Spleen (tissue), 13 donors: ENCODE measurements at places on chromosomes 5 and 9. TPM values are rescaled to one million over a fixed set of nuclear protein-coding genes. Genes with fewer than 3 reads are reported as not detected.

The C5orf34 gene
- total RNA-seq, result 3.4 TPM

- no peak for DNase-seq
These were observed 217.1 kb downstream of the TSSK1B start for GRCh38 chr5:113217619-113218184.

DNA sequence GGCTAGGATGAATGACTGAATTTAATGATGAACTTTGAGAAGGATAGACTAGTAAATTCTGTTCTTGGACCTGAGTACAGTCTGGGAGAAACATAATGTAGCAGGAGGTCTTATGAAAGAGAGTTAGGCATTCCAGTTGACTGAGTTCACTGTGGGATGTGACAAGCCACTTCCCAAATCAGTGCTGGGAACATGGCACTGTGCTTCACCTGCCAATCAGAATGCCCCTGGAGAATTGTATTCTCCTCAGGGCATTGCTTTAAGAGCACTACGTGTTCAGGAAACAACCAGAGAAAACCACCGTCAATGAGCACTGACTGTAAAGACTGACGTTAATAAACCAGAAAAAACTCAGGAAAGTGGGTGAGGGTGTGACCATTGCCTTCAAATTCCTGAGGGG is 1.2 kb downstream of the CCDC107 start:
- no peak for DNase-seq

GRCh38 chr5:126435714-126436113 is 12.5 kb downstream of the GRAMD2B start:
- no peak for DNase-seq

The KCNN2 gene
- 0.34 TPM for total RNA-seq

The NRARP gene
- 12.6 TPM for total RNA-seq

- DNase-seq, result no peak
These were observed 80.8 kb upstream of the GNAQ start for GRCh38 chr9:78112406-78112805.

The FCN2 gene
- 7.6 TPM for total RNA-seq

DNA sequence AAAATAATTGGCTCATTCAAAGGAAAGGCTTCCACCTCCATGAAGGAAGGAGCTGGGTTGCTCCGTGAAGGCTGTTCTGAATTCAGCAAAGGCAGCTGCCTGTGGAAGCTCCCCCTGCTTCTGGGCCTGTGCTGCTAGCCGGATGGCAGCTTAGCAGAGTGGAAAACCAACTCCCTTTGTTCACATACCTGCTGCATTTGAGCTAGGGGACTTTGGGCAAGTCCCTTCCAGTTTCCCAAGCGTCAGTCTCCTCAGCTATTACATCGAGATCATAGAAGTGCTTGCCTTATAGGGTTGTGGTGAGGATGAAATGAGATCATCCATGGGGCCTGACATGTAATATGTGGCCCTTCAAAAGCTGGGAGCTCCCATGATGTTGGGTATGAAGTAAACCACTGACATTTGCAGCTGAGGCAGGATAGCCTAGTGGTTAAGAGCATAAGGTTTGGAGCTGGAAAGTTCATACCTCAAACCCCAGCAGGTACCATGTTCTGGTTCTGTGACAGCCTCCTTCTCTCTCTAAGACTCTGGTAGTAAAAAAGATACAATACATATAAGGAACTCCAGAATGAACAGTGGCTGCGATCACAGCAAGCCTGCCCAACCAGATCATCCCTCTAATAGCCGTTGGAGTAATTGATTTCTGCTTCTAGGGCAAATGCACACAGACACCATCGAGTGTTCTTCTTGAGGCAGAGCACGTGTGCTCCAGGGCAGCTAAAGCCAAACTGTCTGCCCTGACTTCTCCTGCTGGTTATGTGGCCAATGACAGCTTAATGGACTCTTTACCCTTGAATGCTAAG is 11.0 kb upstream of the DENND1A start:
- DNase-seq, result no peak

The RORB gene
- total RNA-seq, result 0.17 TPM

The FOXD4L6 gene
- total RNA-seq, result not detected

- no peak for DNase-seq
These were observed 1713.5 kb upstream of the ACO1 start for GRCh38 chr9:30670805-30671562.

DNA sequence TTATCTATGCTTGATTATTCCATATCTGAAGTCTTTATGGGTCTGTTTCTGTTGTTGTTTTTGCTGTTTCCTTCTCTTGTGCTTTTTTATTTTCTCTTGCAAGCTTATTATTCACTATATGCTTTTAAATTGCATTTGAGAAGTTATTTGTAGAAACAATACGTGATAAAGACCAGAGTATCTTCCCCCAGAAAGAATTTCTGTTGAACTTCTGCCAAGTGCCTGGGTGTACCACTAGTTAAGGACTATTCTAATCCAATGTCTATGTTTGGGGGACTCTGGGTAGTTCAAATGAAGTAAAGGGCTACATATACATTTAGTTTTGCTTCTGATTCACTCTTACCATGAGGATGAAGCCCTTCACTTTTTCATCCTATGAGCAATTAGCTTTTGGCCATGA is 54.3 kb downstream of the SLF1 start:
- DNase-seq, result no peak

- DNase-seq, result no peak
These were observed 31.9 kb downstream of the SLC12A7 start for GRCh38 chr5:1079961-1080360.

The PTGS1 gene
- 15.3 TPM for total RNA-seq

GRCh38 chr5:162209005-162209605 is 141.5 kb downstream of the GABRG2 start:
- no peak for DNase-seq

DNA sequence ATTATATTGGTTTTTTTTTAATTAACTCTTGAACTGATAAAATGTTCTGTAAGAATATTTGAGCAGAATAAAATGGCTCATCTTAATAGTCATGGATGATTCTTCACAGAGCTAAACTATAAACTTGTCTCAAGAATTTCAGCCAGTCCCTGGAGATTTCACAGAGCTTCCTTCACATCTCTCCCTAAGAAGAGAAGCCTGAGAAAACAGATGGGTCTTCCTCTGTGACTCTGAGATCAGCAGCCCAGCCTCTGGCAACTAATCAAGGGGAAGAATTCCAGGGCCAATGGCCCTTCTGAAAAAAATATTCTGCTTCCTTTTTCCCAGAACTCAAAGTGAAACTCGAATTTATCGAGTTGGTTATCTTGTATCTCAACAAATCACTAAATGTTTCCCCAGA is 122.2 kb upstream of the ITGA1 start:
- DNase-seq, result no peak

- DNase-seq, result no peak
These were observed 131.5 kb downstream of the DOCK8 start for GRCh38 chr9:346111-346571.

GRCh38 chr5:124960266-124960665 is 213.8 kb upstream of the ZNF608 start:
- no peak for DNase-seq

DNA sequence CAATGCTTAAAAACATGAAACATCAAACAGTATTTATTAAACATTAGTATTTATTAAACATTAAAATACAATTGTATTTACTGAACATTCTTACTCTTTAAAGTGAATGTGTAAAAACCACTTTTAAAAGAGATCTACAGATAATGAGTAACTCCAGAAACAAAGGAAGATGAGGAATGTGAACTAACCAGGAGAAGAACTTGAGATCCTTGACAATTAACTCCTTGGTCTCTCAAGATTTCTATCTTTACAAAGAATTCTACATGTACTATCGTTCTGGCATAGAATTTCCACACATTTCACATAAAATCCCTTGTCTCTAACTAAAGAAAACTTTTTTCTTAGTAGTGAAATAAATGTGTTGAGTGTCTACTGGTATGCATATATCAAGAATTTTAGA is 28.7 kb upstream of the IFNE start:
- DNase-seq, result no peak

The LCNL1 gene
- 2.4 TPM for total RNA-seq

DNA sequence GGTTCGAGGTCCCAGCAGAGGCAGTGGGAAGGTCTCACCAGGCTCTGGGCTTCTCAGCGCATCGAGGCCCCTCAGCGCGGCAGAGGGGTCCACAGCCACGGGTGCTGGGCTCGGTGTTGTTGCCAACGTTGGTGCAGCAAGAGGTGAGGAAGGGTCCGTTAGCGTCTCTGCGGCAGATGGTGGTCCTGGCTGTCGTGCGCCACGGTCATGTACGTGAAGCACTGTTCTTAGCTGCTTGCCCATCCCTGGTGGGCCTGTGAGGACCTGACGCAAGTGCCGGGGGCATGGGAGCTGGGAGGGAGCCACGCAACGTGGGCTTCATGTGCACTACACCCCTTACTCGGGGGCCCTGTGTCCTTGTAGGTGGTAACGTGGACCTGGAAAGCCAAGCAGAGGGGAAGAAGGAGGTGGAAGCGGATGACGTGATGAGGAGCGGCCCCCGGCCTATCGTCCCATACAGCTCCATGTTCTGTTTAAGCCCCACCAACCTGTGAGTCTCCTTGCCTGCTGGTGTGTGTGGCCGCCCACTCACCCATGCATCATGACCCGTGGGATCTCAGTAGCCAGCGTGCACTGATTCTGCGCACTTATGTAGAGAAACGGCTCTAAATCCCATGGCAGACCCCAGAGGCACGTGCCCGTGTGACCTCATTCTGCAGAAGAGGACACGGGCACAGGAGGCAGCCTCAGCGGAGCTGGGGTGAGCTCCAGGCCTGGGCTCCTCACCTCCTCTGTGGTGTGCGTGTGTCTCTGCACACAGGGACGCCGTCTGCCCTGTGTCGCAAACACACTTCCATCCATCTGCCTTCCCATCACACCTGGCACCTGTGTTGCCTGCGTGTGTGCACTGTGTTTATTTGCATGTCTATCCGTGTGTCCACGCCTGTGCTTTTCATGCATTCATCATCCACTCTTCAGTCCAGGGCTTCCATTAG is 166.1 kb downstream of the CACNA1B start:
- DNase-seq, result peak; percentile 45

DNA sequence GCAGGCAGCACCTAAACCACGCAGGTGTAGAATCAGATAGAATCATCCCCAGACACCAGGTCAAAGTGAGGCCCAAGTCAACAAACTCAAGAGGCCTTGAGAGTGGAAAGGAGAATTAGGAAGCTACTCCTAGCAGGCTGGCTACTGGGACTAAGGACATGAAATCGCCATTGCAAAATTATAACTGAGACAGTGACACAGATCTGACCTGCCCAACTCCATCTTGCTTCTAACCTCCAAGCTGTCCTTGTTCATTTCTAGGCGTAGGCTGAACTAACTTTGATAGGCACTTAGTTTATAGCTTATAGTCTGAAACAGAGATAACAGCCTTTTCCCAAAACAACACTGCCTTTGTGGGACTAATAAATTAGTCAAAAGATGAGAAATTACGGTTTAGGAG is 52.8 kb downstream of the ACTL7B start:
- DNase-seq, result no peak

- DNase-seq, result no peak
These were observed 172.7 kb upstream of the RIOK2 start for GRCh38 chr5:97355775-97356174.

The PTGER4 gene
- 33.1 TPM for total RNA-seq

GRCh38 chr5:31029925-31030324 is 163.6 kb upstream of the CDH6 start:
- no peak for DNase-seq

DNA sequence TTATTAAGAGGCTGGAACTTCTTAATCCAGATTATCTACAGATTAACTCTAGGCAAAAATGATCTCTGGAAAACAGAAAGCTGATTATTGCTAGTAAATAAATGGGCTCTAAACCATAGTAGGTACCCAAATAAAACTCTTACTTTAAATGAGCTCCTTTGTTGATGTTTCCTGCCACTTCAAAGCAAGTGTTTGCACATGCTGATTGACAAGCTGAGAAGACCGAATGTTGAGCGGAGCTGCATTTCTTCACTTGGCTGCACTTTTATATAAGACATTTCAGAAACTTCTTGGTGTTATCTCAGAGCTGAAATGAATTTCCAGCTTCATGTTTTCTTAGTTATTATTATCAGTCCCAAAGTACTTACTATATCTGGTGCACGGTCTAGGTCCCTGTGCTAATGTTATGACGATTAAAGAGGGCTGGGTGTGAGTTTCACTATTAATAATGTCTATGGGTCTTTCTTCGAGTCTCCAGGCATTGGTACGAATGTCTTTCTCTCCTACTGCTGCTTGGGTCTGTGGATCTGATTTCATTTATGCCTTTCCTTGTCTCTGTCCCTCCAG is 58.6 kb upstream of the CTXN3 start:
- DNase-seq, result no peak

The C8G gene
- 2.6 TPM for total RNA-seq

The ZFP62 gene
- 28.0 TPM for total RNA-seq
